Activated T-cell treated with anti-CD3 and anti-CD28 coated beads, Interleukin-2, amount 50 U/mL, for 72 hours (primary cell): ENCODE measurements at places on chromosomes 13 and 19. TPM values are rescaled to one million over a fixed set of nuclear protein-coding genes. Genes with fewer than 3 reads are reported as not detected.

ALDH16A1 gene
- 23.4 TPM for total RNA-seq

HMG20B gene
- 78.3 TPM for total RNA-seq

CD33 gene
- 1.7 TPM for total RNA-seq

DNA sequence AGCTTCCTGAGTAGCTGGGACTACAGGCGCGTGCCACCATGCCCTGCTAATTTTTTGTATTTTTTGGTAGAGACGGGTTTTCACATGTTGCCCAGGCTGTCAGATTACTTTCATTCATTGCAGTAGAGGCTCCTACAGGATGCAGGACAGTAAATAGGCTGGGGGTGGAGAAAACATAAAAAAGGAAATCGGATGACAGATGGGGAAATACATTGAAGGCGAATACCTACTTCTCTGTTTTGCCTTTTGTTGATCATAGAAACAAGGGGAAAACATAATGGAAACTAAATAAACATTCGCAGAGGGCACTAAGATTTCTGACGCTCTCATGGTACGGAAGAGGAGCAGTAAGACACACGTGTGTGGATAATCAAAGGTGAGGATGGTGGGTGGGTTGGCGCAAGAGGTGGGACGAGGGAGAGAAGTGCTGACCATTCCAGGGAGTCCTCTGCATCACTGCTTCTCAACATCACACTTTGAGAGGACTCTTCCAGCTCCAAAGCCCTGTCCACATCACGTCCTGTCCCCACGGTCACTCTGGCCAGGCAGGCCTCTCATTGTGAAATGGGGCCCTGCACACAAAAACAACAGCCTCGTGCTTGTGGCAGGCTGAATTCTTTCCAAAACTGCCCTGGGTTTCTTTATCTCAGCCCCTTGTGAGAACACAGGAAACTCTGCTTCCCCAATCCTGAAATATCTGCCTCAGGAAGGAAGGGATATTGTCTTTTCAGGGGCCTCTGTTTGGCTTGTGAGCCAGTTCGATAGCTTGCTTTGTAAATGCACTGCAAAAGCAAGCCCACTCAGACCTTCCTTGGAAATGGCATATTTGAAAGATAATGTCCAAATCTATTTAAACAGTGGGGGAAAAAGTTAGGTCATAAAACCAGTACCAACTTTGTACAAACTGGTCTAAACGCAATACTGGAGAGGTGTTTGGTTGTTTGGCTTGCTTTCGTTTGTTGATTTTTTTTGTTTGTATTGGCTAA lies 188.5 kb downstream of the FOXO1 start:
- peaks cover 13% of the 10 kb centered on the region for H3K36me3 ChIP-seq
- no peak overlapping the region for H3K27ac ChIP-seq
- no peak overlapping the region for H3K4me3 ChIP-seq
- H3K4me1 ChIP-seq: peaks cover 32% of the 10 kb centered on the region
- DNase-seq: no peak

DNA sequence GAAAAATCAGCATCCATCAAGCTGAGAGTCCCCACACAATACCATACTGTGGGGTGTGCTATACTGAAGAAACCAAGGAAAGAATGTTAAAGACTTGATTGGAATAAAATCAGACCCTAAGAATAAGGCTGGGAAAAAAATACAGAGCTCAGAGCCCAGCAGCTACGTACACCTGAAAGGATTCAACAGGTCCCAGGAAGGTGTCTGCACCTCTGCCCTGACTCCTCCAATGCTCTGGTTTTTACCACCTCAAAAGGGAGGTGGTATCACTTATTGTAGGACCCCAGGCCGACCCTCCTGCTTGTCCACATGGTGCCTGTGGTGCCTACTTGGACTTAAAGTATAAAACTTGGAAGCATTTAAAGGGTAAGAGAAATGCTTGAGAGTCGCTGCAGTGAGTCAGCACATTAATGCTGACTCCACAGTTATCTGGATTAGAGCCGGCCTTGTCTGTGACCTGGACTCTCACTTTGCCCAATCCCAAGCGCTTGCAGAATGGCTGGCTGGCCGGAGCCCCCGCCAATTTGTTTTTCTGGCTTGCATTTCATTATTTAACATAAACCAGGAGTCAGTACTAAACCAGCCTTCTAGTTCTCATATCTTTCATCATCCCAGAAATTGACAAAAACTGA lies 110.1 kb downstream of the FGF14 start:
- H3K4me3 ChIP-seq: no peak overlapping the region
- no peaks in the 10 kb centered on the region for H3K4me1 ChIP-seq
- peaks cover 4% of the 10 kb centered on the region for H3K27me3 ChIP-seq
- DNase-seq: no peak
- H3K36me3 ChIP-seq: no peaks in the 10 kb centered on the region

GRCh38 chr13:20392530-20392929 lies 133.1 kb downstream of the CRYL1 start:
- no peak for DNase-seq
- H3K36me3 ChIP-seq: peaks cover 3% of the 10 kb centered on the region
- H3K27me3 ChIP-seq: no peaks in the 10 kb centered on the region
- no peak overlapping the region for H3K27ac ChIP-seq

GRCh38 chr13:21347753-21348318 lies 111.3 kb downstream of the ZDHHC20 start:
- H3K27me3 ChIP-seq: no peaks in the 10 kb centered on the region
- no peak for DNase-seq
- H3K4me1 ChIP-seq: peaks cover 25% of the 10 kb centered on the region
- H3K36me3 ChIP-seq: no peaks in the 10 kb centered on the region
- no peak overlapping the region for H3K4me3 ChIP-seq
- no peak overlapping the region for H3K27ac ChIP-seq

- H3K27me3 ChIP-seq: no peaks in the 10 kb centered on the region
- H3K4me1 ChIP-seq: peaks cover 59% of the 10 kb centered on the region
- DNase-seq: peak; percentile 67
- peak overlapping the region; percentile 97 for H3K4me3 ChIP-seq
- peaks cover 21% of the 10 kb centered on the region for H3K36me3 ChIP-seq
These were observed 687 bp downstream of the ILF3 start for GRCh38 chr19:10654610-10655456.

- no peaks in the 10 kb centered on the region for H3K4me1 ChIP-seq
- DNase-seq: no peak
- no peak overlapping the region for H3K4me3 ChIP-seq
These were observed 329.0 kb upstream of the TMTC4 start for GRCh38 chr13:101003566-101003965.

DNA sequence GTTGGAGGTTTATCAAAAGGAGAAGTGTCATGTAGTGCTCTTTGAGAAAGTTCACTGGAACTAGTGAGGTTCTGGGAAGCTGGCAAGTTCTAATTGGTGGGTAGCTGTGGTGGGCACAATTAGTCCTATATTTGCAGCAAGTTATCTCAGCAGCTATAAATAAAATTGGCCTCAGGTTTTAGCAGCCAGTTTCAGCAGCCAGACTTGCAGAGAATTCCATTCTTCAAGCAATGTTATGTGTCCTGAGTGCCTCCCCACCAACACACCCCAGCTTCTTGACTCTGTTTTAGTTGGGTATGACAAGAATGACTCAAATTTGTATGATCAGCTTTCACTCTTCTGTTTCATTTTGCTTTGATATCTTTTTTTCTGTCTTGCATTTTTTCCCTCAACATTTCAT lies 4.7 kb downstream of the IFT88 start:
- H3K4me1 ChIP-seq: peaks cover 11% of the 10 kb centered on the region
- peaks cover 5% of the 10 kb centered on the region for H3K36me3 ChIP-seq
- no peaks in the 10 kb centered on the region for H3K27me3 ChIP-seq
- no peak for DNase-seq

- no peak for DNase-seq
- no peaks in the 10 kb centered on the region for H3K27me3 ChIP-seq
- H3K27ac ChIP-seq: peak overlapping the region; percentile 69
- peaks cover 25% of the 10 kb centered on the region for H3K4me1 ChIP-seq
These were observed 4.7 kb upstream of the MVB12A start for GRCh38 chr19:17415121-17415520.

DNA sequence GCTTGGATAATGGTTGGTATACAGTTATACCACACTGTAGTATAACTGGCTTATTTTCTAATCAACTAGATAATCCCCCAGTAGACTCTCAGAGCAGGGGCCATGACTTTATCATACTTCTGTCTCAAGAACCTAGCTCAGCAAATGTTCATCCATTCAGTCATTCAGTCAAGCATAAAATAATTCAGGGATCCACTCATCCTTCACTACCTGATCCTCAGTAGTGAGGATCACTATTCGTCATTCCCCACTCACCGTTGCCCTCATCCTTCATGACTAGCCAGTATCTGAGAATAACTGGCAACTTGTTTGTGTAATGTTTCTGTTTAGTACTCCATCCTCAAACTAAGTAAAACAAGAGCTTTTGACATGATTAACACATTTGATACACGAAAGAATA lies 77.6 kb downstream of the TSC22D1 start:
- H3K4me3 ChIP-seq: no peak overlapping the region
- peaks cover 7% of the 10 kb centered on the region for H3K36me3 ChIP-seq
- no peaks in the 10 kb centered on the region for H3K27me3 ChIP-seq
- no peak overlapping the region for H3K27ac ChIP-seq
- DNase-seq: no peak

GRCh38 chr13:37960427-37960826 lies 90.9 kb upstream of the TRPC4 start:
- H3K27ac ChIP-seq: no peak overlapping the region
- H3K36me3 ChIP-seq: no peaks in the 10 kb centered on the region
- H3K4me1 ChIP-seq: no peaks in the 10 kb centered on the region
- no peak overlapping the region for H3K4me3 ChIP-seq
- DNase-seq: no peak

- no peak overlapping the region for H3K27ac ChIP-seq
- DNase-seq: no peak
These were observed 111.4 kb upstream of the SLC7A1 start for GRCh38 chr13:29706923-29707322.
